ENCODE measurements at places on chromosomes 16 and 17.
A peak's percentile ranks its signal among the peaks of the same experiment; 100 is the strongest.

DNA sequence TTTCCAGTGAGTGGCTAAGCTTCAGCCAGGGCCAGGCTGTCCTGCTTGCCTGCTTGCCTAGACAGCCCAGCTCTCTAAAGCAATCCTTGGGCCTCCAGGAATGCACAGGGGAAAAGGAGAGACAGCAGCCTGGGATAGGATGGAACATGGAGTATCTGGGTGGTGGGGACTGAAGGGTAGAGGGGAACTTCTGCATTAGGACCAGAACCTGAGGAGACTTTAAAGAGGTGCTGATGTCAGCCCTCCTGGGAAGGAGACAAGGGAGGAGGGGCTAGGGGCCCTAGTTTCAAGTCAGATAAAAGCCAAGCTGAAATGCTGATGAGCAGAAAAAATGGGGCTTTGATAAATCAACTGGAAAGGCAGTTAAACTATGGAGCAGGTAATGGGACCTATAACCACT is 1.8 kb downstream of the HOXB7 start:
- DNase-seq = no peak

- DNase-seq = no peak
Observed at GRCh38 chr17:69375229-69375628, 39.3 kb upstream of the MAP2K6 start.

GRCh38 chr16:85425074-85425662 is 188.0 kb upstream of the GSE1 start:
- no peak for DNase-seq

DNA sequence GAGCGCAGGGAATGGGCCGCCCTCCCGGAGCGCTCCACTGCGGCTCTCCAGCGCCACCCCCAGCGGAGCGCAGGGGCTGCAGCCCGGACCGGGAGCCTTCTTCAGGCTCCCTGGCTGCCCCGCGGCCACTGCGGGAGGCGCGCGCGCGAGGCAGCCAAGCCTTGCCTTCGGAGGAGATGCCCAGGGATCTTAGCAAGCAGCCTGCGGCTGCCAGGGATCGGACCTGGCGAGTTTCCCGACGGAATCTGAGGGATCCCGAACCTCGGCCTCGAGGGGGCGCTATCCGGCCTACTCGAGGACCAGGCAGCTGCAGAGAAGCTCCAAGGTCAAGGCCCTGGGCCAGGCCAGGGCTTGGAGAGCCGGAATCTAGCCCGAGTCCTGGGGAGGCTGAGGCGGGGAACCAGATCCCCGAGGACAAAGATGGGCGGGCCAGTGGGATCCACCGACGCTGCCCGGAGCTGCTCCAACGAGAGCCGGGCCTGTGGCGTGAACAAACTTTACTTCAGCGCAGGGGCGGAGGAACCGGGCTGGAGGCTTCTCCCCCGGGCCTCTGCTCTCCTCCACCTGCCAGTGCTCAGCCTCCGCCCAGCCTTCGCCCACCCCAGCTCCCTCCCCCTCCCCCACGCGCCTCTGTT is at the start of gene IRX6:
IRX6 (plus strand) TSS at position 567 of the 635 bp plus-strand sequence. CDS start 889 bp downstream, outside the sequence.
- DNase-seq = peak; percentile 65

DNA sequence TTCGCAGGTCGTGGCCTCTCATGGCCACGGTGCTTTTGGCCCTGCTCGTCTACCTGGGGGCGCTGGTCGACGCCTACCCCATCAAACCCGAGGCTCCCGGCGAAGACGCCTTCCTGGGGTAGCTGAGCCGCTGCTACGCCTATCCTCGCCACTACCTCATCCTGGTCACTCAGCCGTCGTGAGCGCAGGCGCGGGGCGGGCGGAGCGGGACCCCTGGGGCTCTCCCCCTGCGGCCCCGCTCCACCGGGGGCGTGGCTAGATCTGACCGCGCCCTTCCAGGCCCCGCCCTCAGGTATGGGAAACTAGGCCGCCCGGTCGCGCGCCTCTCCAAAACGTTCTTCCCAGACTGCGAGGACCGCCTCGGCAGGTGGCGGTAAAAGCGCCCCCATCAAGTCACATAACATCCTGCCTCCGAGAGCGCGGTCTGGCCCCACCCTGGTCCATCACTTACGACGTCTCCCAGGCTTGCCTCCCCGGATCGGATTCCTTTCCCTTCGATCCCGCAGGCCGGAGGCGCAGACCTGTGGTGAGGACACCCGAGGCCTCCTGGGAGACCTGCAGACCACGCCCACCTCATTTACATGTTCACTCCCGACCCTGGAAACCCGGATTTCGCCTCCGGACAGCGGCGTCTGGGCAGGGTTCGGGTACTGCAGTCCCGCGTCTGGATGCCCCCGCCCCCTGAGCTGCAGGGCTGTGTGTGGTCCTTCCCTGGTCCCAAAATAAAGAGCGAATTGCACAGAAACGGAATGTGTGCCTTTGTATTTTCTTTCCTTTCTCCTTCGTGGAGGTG is 91.5 kb upstream of the TMEM97 start:
- DNase-seq = no peak

DNA sequence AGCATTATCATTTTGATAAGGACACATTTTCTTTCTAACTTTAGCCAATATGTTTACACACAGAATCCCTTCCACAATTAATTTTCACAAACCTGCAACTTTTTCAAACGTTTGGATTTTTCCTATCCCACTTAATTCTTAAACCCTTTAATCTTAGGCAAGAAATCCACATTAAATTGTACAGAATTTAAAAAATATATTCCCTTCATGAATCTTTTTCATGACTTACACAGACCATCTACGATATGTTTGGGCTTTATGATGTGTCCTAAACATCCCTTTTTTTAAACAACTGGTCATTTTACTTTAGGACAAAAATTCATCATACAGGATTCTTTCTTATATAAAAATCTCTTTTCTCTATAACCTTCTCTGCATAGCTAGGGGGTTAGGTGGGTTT is 241.5 kb upstream of the CNTNAP4 start:
- DNase-seq = no peak

DNA sequence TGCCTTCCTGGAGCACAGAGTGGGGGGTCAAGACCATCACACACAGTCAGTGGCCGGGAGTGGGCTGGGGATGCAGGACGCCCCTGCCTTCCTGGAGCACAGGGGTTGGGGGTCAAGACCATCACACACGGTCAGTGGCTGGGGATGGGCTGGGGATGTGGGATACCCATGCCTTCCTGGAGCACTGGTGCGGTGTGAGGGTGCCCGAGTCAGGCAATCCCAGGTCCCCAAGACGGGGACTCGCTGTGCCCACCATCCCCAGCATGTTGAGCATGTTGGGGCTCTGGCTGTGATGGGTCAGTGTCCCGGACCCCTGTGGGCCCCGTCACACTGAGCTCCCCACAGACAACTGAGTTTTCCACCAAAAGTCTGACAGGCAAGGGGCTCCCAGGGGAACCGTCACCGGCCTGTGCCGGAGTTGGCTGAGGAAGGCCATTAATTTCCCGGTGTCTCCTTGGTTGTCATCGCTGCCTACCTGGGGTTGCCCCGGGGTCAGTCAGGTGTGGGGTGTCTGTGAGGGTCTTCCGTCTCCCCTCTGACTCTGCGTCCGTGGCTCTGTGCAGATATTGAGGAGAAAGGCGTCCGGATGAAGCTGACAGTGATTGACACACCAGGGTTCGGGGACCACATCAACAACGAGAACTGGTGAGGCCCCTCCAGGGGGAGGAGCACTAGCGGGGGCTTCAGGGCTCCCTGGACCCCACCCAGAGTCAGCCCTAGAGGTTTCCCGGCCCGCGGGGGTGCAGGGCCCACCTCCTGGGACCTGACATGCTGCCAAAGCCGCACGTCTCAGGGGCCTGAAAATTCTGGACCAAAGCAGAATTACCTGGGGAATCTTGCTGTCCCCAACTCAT is 347.1 kb downstream of the SEC14L1 start:
- DNase-seq = no peak

GRCh38 chr17:63082273-63082861 is 116.3 kb downstream of the TANC2 start:
- no peak for DNase-seq

DNA sequence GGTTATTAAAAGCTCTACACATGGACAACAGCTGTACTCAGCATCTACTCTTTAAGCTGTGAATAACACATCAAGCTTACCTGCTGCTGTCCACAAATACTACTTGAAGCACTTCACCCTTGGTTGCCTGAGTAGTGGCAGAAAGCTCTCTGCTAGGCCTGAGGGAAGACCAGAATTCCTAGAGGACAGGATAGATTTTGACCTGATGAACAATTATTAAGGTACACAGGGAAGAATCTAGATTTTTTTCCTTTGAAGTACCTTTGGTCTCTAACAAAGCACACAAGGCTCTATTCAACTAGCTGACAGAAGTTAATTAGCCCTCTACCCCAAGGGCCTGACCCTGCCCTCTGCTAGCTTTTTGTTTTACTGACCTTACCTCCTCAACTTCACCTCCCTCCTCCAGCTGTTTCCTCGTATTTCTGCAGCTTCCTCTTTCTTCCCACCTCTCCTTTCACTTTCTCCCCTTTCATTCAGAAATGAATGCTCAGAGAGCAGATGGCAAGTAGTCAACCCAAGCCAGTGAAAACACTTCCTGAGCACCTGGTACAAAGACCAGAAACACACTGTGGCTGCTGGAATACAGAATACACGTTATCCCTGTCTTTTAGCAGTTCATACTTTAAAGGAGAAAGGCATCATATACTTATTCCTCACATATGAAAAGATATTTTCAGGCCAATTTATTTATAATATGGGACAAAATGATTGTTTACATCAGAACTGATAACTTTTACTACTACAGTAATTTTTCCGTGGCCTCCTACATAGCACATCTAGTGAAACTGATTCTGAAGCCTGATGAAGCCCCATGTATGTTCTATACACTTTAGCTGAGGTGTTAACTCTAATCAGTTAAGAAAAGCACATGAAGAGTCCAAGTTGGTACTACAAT is 5.7 kb upstream of the VEZF1 start:
- no peak for DNase-seq

DNA sequence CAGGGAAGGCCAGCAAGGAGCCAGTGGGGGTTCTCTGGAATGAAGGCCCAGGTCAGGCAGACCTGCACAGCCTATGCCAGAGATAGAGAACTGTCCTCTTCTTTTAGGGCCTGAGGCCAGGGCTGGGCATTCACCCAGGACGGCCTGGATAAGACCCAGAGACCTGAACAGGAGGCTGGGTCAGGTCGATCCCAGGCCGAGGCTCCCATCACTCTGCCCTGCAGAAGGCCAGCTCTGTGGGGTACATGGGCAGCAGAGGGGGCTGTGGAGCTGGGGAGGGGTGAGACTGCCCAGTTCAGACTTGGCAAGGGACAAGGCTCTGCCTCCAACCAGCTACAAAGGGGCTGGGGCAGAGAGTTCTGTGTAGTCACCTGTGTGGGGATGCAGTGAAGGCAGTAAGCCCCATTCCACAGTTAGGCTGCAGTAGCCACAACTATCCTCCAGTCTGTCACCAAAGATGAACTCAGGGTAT is 14.6 kb downstream of the HSD11B2 start:
- no peak for DNase-seq

DNA sequence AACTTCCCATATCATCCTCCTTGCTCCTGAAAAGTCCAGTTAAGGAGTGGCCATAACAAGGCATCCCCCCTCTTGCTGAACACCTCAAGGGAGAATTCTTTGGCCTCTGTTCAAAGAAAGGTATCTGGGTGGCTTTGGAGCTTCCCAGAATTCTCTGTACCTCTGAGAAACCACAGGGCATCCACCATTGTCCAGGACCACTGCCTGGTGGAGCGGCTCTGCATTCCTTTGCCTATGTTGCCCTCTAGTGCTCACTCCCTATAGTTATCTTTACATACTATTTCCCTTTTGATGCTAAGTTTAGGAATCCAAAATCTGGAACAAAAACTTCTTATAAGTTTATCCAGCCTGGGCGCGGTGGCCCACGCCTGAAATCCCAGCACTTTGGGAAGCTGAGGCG is 30.3 kb downstream of the CHD9NB start:
- peak; percentile 61 for DNase-seq

- no peak for DNase-seq
Observed at GRCh38 chr17:69819316-69820087, 255.5 kb upstream of the KCNJ16 start.

GRCh38 chr17:9249245-9249953 is 228.1 kb downstream of the NTN1 start:
- no peak for DNase-seq

DNA sequence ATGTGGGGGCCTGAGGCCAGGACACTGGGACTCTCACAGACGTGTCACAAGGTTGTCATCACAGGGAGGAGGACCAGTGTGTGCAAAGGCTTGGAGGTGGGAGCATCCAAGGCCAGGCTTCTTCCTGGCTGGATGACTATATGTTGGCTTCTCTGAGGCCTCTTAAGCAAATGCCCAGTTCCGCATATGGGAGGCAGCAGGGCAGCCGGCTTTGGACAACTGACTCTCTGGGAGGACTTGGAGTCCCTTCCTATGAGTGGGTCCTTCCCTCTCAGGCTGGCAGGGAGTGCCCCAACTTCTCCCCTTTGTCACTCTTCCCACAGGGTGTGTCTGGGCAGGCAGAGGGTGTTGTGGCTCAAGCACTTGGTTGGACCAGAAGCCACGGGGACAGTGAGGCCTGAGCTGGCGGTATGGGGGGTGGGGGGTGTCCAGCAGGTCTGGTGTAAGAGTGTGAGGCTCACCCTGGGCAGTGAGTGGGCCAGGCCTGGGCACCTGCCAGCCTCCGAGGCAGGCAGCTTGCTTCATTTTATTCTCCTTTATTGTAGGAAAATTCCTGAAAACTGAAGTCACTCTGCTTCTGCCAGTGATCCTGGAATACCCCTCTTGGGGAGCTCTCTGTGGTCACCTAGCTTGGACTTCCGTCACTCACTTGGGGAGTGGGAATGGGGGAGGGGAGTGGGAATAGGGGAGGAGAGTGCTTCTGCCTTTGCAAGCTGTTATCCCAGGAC is 14.9 kb downstream of the ADGRG1 start:
- no peak for DNase-seq

Measured in right forelimb (tissue), 1 donor.